Activated naive CD8-positive, alpha-beta T cell treated with anti-CD3 and anti-CD28 coated beads for 36 hours (primary cell): ENCODE measurements at places on chromosomes 12 and 14. TPM values are rescaled to one million over a fixed set of nuclear protein-coding genes. Genes with fewer than 3 reads are reported as not detected.

Gene PIANP
- 0.37 TPM for total RNA-seq

Gene RDH16
- 0.12 TPM for total RNA-seq

DNA sequence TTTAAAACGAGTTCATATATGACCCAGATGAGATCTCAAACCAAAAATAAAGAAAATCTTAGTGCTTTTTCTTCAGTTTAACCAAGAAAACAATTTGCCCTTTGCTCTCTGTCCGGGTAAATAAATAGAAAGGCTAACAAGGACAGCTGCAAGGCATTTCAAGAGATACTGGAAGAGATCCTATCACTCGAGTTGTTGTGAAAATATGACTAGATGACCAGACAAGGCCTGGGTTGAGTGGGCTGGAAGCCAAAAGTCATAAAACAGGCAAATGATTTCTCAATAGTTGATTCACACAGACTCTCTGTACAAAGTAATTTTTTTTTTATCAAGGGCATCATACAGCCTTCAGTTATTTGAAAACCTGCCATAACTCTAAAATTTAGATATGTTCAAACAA is 55.9 kb upstream of the AVPR1A start:
- no peak for DNase-seq
- H3K27ac ChIP-seq: no peak overlapping the region
- no peaks in the 10 kb centered on the region for H3K36me3 ChIP-seq
- no peak overlapping the region for H3K4me3 ChIP-seq
- H3K27me3 ChIP-seq: no peaks in the 10 kb centered on the region

DNA sequence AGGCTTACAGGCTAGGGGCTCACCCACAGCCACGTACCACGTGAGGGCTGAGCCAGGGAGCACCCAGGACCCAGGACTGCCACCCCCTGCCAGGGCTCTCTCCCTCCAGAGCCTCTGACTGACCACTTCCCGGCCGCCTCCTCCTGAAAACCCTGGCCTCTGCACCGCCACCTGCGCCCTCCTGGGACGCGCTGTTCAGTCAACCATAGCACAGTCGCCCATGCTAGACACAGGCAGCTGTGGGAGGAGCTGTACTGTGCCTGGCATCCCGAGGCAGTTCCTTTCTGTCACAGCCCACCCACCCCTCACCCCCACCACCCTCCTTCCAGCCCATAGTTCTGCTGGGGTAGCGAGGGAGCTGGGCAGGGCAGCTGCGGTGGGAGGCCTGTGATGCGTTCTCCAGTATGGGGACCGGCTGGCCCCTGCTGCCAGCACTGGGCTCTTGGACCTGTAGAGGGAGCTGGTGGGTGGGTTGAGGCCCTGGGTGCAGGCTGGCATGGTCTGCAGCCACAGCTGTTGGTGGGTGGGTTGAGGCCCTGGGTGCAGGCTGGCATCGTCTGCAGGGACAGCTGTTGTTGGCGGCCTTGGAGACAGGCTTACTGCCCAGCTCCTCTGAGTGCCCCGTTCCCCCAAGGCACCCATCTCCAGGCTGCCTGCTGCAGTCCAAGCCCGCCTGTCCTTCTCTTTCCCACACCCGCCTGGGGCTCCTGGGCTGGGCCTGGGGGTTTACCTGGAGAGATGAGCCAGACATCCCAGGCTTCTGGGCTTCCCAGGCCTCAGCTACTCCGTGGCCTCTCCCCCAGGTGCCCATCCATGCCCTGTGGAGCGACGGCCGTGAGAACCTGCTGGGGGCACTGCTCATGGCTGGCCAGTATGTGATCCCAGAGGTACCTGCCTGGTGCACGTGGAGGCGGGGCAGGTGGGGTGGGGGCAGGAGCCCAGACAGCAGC is 11.5 kb downstream of the ASPG start:
- H3K4me1 ChIP-seq: peaks cover 2% of the 10 kb centered on the region
- H3K27me3 ChIP-seq: no peaks in the 10 kb centered on the region
- H3K27ac ChIP-seq: no peak overlapping the region
- DNase-seq: no peak

DNA sequence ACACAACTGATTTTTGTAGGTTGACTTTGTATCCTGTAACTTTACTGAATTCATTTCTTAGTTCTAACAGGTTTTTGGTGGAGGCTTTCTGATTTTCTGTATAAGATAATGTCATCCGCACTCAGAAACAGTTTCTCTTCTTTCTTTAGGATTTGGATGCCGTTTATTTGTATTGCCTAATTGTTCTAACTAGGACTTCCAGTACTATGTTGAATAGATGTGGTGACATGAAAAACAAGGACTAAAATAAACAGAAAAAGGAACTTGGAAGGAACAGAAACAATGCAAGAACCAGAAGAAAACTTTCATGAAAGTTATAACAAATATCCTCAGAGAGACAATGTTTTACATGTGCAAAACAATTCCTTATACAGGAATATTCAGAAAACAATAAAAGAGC is 100.3 kb downstream of the GTF2A1 start:
- peaks cover 3% of the 10 kb centered on the region for H3K4me1 ChIP-seq
- H3K36me3 ChIP-seq: no peaks in the 10 kb centered on the region
- H3K4me3 ChIP-seq: no peak overlapping the region
- H3K27ac ChIP-seq: no peak overlapping the region

GRCh38 chr14:51704545-51704944 is 52.8 kb downstream of the FRMD6 start:
- H3K36me3 ChIP-seq: peaks cover 1% of the 10 kb centered on the region
- H3K4me1 ChIP-seq: no peaks in the 10 kb centered on the region
- no peak for DNase-seq
- H3K27me3 ChIP-seq: no peaks in the 10 kb centered on the region

Gene KRT80
- not detected for total RNA-seq

DNA sequence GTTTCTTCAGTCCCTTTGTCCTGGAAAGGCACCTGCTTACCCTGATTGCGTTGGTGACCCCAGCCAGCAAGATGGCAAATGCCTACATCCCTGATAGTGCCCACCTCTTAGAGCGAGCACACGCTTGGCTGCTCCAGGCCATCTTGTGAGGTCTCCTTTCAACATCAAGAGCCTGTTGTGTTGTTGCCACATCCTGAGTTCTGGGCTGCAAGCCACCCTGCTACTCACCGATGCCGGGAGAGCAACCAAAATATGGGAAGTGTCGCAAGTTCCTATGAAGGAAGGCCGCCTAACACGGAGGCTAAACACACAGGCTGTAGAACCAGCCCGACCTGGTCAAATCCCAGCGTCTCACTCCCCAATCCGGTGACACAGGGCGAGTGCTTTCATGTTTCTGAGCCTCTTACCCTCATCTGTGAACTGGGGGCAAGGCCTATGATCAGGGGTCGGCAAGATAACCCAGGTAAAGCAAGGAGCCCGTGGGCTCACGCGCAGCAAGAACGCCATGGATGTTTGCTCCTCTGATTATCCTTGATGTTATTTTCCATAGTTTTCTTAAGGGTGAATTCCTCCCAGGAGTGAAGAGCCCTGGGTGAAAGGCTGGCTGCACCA is 98.4 kb downstream of the LGMN start:
- H3K4me1 ChIP-seq: peaks cover 66% of the 10 kb centered on the region

Gene PDE3A
- total RNA-seq: not detected

DNA sequence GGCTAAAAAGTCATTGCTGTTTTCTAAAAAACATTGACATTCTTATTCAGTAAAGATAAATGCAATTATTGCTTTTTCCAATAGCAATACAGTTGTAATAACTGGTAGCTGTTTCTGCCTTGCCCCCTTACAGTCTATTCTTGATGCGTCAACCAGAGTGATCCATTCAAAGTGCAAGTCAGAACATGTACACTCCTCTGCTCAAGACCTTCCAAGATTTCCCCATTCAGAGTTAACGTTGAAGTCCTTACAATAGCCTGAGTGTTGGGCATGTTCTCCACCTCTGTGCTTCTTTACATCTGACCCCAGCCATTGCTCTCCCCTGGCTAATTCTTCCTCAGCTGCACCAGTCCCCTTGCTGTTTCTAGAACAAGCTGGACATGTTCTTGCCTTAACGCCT is 24.3 kb downstream of the VRK1 start:
- H3K27ac ChIP-seq: no peak overlapping the region
- no peak for DNase-seq
- peaks cover 34% of the 10 kb centered on the region for H3K4me1 ChIP-seq
- no peak overlapping the region for H3K4me3 ChIP-seq
- H3K27me3 ChIP-seq: no peaks in the 10 kb centered on the region
- peaks cover 36% of the 10 kb centered on the region for H3K36me3 ChIP-seq

DNA sequence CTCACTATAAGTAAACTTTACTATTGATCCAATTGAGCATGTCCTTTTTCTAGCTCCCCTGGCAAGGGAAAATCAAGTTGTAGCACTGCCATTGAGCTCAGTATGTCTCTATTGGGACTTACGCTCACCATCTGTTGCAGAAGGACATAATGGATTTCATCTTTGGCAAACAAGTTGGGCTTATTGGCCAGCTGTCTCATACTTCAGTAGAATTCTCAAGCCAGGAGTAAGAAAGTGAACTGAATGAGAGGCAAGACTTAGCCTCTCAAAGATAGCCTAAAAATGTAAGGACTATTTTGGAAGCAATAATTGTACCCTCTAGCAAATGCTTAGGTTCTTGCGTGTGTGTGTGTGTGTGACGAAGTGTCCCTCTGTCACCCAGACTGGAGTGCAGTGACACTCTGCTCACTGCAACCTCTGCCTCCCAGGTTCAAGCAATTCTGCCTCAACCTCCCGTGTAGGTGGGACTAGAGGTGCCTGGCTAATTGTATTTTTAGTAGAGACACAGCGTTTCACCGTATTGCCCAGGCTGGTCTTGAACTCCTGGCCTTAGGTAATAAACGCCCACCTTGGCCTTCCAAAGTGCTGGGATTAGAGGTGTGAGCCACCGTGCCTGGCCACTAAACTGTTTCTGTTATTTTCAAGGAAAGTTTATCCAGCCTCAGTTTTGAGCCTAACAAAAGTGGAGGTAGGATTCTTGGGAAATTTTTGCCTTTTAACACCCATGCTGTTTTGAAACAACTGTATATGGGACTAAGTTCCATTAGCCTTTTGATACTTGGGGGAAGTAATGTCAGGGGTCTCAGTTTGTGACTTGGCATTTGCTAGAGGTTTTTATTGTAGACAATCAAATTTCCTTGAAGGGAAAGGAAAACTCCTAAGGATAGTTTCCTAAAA is 7.0 kb downstream of the HNRNPA1 start:
- no peak for DNase-seq
- peaks cover 15% of the 10 kb centered on the region for H3K36me3 ChIP-seq
- H3K4me3 ChIP-seq: peak overlapping the region; percentile 27

Gene RD3L
- not detected for total RNA-seq

Gene TEX52
- not detected for total RNA-seq

Gene ACRBP
- total RNA-seq: 0.86 TPM

Gene AKAP3
- 2.7 TPM for total RNA-seq

Gene IRAK3
- 0.30 TPM for total RNA-seq

Gene DPY19L2
- 4.6 TPM for total RNA-seq

GRCh38 chr12:118150625-118151024 is 14.7 kb downstream of the PEBP1 start:
- H3K4me3 ChIP-seq: no peak overlapping the region
- no peak overlapping the region for H3K27ac ChIP-seq
- H3K4me1 ChIP-seq: no peaks in the 10 kb centered on the region
- H3K27me3 ChIP-seq: no peaks in the 10 kb centered on the region
- H3K36me3 ChIP-seq: peaks cover 17% of the 10 kb centered on the region

DNA sequence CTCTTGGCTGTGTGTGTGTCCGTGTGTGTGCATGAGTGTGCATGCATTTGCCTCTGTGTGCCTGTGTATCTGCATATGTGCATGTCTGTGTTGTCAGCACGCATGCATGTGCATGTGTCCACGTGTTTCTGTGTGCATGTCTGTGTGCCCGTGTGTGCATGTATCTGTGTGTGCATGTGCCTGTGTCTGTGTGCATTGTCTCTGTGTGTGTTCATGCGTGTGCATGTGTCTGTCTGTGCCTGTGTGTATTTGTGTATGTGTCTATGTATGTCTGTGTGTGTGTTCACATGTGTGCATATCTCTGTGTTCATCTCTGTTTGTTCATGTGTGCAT is 1.1 kb upstream of the GALNT9 start:
- no peak for DNase-seq
- H3K27me3 ChIP-seq: peaks cover 67% of the 10 kb centered on the region
- H3K4me1 ChIP-seq: peaks cover 14% of the 10 kb centered on the region

GRCh38 chr12:94710933-94711332 is 60.6 kb upstream of the TMCC3 start:
- H3K27me3 ChIP-seq: peaks cover 6% of the 10 kb centered on the region
- H3K4me1 ChIP-seq: peaks cover 5% of the 10 kb centered on the region
- H3K4me3 ChIP-seq: no peak overlapping the region
- peak; percentile 6 for DNase-seq
- H3K36me3 ChIP-seq: no peaks in the 10 kb centered on the region

GRCh38 chr14:89418976-89419375 is 1.9 kb upstream of the FOXN3 start:
- peak overlapping the region; percentile 98 for H3K27ac ChIP-seq
- peaks cover 40% of the 10 kb centered on the region for H3K36me3 ChIP-seq
- no peak for DNase-seq
- peaks cover 61% of the 10 kb centered on the region for H3K4me1 ChIP-seq

DNA sequence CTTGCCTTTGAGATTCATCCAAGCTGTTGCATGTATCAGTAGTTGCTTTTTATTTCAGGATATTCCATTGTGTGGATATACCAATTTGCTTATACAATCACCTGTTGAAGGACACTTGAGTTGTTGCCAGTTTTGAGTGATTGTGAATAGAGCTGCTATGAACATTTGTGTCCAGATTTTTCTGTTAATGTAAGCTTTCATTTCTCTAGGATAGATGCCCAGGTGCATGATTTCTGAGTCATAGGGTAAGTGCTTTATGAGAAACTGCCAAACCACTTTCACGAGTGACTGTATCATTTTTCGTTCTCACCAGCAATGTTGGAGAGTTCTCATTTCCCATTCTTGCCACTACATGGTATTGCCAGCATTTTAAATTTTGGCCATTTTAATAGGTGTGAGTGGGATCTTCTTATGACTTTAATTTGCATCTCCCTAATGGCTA is 434.6 kb upstream of the RGS6 start:
- H3K4me1 ChIP-seq: peaks cover 24% of the 10 kb centered on the region
- peak overlapping the region; percentile 10 for H3K4me3 ChIP-seq
- peaks cover 18% of the 10 kb centered on the region for H3K36me3 ChIP-seq
- H3K27me3 ChIP-seq: no peaks in the 10 kb centered on the region
- no peak for DNase-seq
- peak overlapping the region; percentile 56 for H3K27ac ChIP-seq
